ENCODE measurements at places on chromosomes 1 and 21. TPM values are rescaled to one million over a fixed set of nuclear protein-coding genes. Genes with fewer than 3 reads are reported as not detected.

DNA sequence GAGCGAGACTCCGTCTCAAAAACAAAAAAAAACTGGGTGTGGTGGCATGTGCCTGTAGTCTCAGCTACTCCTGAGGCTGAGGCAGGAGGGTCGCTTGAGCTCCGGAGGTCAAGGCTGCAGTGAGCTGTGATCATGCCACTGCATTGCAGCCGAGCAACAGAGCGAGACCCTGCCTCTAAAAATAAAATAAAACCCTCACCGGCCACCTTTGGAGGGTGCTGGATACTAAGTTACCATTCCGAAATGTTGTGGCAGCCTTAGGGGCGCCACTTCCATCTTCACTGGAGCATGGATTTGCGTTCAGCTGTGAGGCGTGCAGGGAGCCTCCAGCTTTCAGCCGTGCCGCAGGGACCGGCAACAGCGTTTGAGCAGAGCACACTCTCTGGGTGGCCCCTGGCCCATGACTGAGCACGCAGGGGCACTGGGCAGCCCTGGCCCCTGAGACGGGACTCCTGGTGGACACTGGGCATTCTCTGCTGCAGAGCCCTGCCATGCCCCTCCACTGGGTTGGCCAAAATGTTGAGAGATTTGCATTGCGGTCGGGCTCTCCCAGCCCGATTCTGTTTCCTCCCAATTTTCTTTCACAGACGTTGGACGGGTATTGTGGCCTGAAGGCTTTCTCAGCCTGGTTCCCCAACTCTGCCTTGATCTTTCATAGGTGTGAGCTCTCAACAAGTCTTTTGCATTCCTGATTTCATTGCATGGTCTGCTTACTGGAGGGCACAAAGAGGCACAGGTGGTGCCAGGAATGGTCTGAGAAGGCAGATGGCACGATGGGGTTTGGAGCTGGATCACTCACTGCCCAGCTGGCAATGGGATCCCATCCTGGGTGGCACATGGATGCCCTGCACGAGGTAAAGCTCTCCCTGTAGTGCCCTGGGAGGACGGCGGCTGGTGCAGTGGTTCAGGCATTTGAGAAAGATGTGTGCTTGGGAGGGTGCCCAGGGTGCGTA lies 5.8 kb upstream of the CFAP74 start:
- no peak overlapping the region for H3K27ac ChIP-seq
- H3K36me3 ChIP-seq: no peaks in the 10 kb centered on the region

GRCh38 chr1:19706136-19706535 lies 41.5 kb downstream of the HTR6 start:
- no peak for DNase-seq
- H3K4me1 ChIP-seq: peaks cover 8% of the 10 kb centered on the region
- H3K27ac ChIP-seq: no peak overlapping the region
- H3K4me3 ChIP-seq: no peak overlapping the region

DNA sequence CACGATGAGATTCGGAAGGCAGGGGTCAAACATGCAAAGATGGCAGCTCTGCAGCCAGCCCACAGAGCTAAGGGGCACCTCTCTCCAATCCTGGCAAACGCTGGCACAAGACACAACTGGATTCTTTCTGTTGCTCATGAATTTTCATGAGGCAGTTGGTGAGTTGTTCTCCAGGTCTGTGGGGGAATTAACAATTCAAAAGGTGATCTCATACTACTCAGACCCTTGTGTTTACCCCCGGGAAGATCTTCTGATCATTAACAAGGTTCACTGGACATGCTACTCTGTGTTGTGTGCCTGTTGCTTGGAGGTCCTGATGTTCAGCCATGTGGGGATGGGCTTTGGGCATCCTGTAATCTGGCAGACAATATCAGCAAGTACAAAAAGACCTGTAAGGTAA lies 128.9 kb downstream of the HHAT start:
- no peaks in the 10 kb centered on the region for H3K36me3 ChIP-seq
- no peaks in the 10 kb centered on the region for H3K27me3 ChIP-seq
- no peak overlapping the region for H3K27ac ChIP-seq
- no peak overlapping the region for H3K4me3 ChIP-seq

SORT1 gene
- 2.7 TPM for total RNA-seq

ABCG1 gene
- total RNA-seq: 14.7 TPM

C1orf87 gene
- not detected for total RNA-seq
